ENCODE measurements at places on chromosomes 3 and 15.

- no peak for DNase-seq
Measured at GRCh38 chr15:47885920-47886319, 168.6 kb downstream of the SEMA6D start.

DNA sequence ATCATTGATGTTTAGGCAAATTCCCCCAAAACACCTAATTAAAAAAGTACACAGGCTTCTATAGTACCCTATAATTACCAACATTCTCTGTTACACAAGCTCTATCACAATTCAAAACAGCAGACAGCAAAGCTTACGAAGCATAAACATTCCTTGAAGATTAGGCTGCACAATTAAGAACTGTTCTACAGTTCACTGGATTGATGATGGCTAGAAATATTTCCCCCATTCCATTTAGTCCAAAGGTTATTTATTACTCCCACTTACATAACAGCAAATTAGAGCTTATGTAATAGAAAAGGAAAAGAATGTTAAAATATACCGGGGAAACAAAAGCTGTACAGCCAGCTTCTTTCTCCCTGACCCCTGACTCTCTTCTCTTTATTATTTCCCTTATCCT, 49.3 kb downstream of the UACA start:
- no peak for DNase-seq

- no peak for DNase-seq
Measured at GRCh38 chr15:74121039-74121438, 9.3 kb upstream of the ISLR2 start.

- no peak for DNase-seq
Measured at GRCh38 chr3:134320749-134321148, 53.5 kb downstream of the AMOTL2 start.

- DNase-seq, result no peak
Measured at GRCh38 chr15:50542887-50543210, 3.6 kb downstream of the USP50 start.

DNA sequence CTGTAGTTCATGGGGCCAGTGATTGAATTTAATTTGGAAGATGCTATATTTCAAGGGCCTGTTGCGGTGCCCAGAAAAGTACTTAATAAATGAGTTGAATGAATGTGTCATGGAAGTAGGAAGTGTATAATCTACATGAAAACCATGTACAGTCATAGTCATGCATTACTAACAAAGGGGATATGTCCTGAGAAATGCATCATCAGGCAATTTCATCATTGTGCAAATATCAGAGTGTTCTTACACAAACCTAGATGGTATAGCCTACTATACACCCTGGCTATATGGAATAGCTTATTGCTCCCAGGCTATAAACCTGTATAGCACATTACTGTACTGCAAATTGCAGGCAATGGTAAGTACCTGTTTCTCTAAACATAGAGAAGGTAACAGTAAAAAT, 10.7 kb upstream of the MYO5C start:
- no peak for DNase-seq

- no peak for DNase-seq
Measured at GRCh38 chr3:171122240-171122639, 95.7 kb upstream of the SLC2A2 start.

- DNase-seq, result peak; percentile 89
Measured at GRCh38 chr15:84734794-84735479, 13.5 kb upstream of the ZNF592 start.

GRCh38 chr15:65529762-65530317, 423 bp upstream of the HACD3 start:
- DNase-seq, result no peak

GRCh38 chr15:52678468-52679231, 538 bp downstream of the ATOSA start:
- peak; percentile 32 for DNase-seq

DNA sequence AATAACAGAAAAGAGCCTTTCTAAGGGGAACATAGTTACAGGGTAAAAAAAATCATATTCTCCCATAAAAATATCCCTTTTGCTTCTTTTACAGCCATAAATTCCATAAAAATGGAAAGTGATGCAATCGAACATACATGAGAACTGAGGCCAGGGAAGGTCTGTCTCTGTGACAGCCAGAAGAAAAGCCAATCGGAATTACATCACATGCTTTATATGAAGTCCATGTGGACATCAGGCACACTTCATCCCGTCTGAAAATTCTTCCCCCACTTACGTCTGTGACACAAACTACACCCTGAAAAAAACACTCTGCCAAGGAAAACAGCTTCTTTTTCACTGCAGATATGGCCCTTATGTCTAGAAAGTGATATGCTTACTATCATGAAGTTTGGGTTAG, 323.5 kb downstream of the ERC2 start:
- no peak for DNase-seq

GRCh38 chr15:77818484-77819047, 185.9 kb upstream of the LINGO1 start:
- DNase-seq, result no peak

GRCh38 chr15:81749716-81750375, 296.0 kb downstream of the MEX3B start:
- DNase-seq, result no peak

DNA sequence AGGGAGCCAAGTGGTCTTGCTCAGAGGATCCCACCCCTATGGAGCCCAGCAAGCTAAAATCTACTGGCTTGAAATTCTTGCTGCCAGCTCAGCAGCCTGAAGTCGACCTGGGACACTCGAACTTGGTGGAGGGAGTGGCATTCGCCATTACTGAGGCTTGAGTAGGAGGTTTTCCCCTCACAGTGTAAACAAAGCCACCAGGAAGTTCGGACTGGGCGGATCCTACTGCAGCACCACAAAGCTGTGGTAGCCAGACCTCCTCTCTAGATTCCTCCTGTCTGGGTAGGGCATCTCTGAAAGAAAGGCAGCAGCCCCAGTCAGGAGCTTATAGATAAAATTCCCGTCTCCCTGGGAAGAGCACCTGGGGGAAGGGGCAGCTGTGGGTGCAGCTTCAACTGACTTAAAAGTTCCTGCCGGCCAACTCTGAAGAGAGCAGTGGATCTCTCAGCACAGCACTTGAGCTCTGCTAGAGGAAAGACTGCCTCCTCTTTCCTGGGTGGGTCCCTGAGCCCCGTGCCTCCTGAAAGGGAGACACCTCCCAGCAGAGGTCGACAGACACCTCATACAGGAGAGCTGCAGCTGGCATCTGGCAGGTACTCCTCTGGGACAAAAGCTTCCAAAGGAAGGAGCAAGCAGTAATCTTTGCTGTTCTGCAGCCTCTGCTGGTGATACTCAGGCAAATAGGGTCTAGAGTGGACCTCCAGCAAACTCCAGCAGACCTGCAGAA, 576.3 kb upstream of the NECTIN3 start:
- no peak for DNase-seq

DNA sequence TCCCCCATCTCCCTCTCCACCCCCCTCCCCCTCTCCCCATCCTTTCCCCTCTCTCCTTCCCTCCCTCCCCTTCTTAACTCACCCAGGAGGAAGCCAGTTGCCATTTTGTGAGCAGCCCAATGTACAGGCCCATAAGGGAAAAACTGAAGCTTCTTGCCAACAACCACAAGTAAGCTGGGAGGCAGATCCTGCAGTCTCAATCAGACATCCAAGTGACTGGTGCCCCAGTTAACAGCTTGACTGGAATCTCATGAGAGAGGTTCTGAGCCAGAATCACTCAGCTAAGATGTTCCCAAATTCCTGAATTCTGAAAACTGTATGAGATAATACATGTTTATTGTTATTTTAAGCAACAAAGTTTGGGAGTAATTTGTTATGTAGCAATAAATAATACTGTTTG, 90.7 kb downstream of the C3orf70 start:
- DNase-seq, result no peak

GRCh38 chr3:128337305-128337704, 129.4 kb downstream of the DNAJB8 start:
- DNase-seq, result no peak

DNA sequence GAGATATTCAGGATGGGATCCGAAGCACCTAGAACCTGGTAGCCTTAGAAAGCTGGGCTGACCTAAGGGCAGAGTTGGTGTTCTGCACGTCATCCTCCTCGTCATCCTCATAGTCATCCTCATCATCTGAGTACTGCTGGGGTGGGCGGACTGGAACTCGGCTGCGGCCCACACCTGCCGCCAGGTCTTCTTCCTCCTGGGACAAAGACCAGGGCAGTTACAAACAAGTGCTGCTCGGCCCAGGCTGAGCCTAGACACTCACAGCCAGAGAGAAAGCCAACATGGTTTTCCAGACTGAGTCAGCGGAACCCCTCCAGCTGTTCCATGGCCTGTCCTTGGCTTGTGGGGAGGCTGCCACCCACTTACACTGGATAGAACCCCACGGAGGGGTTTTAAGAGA, 40.5 kb downstream of the SEMA3G start:
- DNase-seq, result no peak

DNA sequence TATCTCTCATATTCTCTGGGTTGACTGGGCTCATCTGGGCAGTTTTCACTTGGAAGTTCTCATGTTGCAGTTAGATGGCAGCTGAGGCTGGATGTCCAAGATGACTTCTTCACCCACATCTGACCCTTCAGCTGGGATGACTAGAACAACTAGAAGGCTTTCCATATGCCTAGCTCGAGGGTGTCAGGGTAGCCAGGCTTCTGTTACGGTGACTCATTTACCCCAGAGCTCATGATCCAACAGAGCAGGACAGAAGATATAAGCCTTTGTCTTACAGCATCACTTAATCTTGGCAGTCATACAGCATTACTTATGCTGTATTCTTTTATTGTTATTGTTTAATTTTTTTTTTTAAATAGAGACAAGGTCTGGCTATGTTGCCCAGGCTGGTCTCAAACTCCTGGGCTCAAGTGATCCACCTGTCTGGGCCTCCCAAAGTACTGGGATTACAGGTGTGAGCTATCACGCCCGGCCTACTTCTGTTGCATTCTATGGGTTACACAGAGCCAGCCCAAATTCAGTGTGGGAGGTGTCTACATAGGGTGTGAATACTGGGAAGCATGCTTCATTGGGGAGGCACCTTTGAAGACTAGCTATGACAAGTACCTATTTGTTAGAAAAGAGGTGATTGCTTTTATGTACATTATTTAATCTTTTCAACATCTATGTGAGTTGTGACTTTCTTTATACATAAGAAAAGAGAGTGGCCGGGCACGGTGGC, 10.7 kb downstream of the HMCES start:
- no peak for DNase-seq

GRCh38 chr3:117954131-117954530, 1080.5 kb downstream of the IGSF11 start:
- no peak for DNase-seq

DNA sequence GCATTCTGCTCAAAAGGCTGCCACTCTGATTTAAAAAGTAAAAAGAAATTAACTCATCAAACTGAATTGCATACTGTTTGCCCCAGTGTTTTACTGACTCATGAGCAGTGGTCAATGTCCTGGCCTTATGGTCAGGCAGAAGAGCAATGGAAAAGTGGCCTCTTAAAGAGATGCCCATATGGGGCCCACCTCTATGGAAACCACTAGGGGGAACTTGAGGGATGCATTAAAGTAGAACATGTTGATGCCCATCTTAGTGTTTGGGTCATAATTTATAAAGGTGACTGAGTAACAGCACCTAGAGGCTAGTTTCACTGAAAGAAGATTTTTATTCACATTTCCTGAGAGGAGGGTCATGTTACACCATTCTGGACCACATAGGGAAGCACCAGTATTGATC, 66.5 kb upstream of the RNU6-1 start:
- DNase-seq, result no peak

GRCh38 chr3:13057282-13058040, 15.8 kb downstream of the IQSEC1 start:
- DNase-seq, result no peak

DNA sequence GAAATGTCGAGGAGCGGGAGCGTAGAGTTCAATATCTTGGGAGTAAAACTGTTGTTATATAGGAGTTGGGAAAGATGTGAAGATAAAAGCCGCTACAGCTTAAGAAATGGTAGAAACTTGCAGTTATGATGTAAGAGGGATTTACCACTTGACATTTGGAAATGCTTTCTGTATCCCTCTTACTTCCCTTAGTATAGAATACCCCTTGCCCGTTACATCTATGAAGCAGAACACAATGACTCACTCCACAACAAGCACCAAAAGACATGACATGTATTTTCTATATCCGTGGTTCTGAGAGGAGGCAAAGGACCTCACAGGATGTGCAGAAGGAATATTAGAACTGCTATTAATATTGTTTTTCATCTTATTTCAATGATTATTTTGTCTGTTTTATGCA, 254.2 kb upstream of the NR2F2 start:
- no peak for DNase-seq

DNA sequence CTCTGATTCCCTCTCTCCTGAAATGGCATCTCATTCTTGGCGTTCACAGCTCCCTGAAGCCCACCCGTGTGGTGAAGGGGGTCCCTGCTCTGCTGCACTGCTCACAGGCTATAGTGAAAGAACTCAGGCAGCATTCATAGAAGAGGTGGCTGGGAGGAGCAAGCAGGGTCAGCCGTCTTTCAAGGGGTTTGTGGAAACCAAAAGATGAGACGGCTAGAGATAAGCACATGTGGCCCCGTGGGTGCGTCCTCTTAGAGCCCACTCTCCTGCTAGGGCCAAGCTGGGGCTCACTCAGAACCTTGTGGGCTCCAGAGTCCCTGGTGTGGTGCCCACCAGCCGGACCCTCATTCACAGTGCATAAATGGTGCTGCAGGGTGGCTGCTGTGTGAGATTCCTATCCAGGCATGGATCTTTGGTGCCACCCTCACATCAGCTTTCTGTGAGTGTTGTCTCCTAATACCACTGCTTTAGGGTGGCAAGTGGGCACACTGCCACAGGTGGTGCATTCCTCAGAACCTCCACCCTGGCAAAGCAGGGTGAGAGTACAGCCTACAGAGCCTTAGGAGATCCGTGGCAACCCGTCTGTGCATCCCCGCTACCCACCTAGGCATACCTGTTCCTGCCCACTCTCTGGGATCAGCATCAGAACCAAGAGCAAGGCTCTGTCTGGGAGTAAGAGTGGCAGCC, 11.2 kb upstream of the SEMA4B start:
- DNase-seq, result no peak

DNA sequence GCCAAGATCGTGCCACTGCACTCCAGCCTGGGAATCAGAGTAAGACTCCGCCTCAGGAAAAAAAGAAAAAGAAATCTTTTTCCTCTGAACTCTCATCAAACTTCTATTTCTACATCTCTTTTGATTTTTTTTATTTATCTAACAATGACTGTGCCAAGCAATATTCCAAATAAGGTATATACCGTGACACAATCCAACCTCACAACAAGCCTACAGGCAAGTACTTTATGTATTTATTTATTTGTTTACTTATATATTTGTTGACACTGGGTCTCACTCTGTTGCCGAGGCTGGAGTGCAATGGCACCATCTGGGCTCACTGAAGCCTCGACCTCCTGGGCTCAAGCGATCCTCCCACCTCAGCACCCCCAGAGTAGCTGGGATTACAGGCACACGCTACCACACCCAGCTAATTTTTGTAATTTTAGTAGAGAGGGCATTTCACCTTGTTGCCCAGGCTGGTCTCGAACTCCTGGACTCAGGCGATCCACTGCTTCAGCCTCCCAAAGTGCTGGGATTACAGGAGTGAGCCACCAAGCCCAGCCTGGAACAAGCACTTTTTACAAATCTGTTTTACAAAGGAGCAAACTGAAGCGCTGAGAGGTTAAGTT, 94.9 kb upstream of the CHD2 start:
- no peak for DNase-seq

GRCh38 chr3:63864008-63864964, 619 bp downstream of the ATXN7 start:
- peak; percentile 53 for DNase-seq
